ENCODE measurements at places on chromosomes 3 and 15.

GRCh38 chr3:69012800-69013252 lies 658 bp downstream of the EOGT start:
- DNase-seq = no peak

DNA sequence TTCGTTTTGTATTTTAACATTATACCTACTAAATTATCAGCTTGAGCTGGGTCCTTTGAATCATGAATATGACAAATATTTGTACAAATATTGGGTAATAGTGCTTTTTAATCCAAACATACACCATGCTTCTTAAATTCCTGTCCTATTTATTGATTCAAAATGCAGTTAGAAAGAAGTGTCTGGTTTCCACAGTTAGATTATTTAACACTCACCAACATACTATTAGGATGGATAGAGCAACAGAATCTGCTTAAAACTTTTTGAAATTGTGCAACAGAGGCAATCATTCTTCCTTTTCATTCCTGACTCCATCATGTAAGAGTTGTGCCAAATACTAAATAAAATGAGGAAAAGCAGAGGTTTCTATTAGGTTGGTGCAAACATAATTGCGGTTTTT lies 281.2 kb downstream of the LSAMP start:
- no peak for DNase-seq

GRCh38 chr3:43503067-43503728 lies 118.6 kb downstream of the ANO10 start:
- DNase-seq = no peak

DNA sequence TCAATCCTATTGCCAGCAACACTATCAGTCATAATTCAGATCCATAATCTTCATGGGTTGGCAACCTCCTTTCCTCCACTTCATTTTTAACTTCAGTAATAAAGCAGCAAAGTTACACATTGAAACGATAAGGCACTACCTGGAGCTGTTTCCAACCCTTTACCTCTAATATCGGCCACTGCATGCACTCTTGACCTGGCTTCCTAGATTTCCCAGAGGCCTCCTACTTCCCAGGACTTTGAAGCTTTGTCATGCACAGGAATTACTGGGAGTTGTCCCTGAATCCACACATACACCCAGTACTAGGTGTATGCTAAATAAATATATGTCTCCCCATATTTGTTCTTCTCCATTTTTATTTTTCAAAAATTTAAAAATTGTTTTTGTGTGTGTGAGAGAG lies 126.1 kb downstream of the PLD1 start:
- no peak for DNase-seq

DNA sequence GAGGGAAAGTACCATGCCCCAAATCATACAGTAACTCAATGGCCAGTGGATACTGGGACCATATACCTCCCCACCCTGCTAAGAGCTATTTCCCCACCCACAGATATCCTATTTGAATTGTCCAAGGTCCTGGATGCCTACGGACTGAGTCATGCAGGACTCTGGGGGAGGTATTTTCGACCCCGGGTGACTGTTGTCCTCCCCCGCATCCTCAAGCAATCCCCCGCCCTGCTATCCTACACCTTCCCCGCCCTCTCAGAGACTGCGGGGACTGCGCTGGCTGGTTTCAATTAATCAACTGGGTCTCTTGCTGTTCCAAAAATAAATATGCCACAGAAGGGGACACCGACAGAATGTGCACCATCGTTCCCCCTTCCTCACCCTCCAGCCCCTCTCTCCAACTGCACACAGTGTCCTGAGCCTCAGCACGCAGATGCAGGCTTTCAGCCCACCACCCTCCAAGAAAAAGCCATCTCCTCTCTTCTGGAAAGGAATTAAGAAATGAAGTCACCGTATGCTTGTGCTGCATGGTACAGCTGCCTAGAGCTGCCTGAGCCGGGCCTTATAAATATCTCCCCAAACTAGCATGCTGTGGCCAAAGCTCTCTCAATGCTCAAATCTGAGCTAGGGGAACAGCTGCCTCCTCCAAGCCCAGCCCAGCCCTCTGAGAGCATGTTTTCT lies 8.1 kb downstream of the CAV3 start:
- DNase-seq = no peak

GRCh38 chr15:41377978-41378377 lies 24.3 kb downstream of the NDUFAF1 start:
- DNase-seq = no peak

- DNase-seq = no peak
Observed at GRCh38 chr3:43279532-43279931, 6.8 kb upstream of the SNRK start.

GRCh38 chr3:174253196-174253823 lies 605.8 kb upstream of the NAALADL2 start:
- DNase-seq = no peak

- no peak for DNase-seq
Observed at GRCh38 chr3:14410106-14410502, 7.7 kb downstream of the SLC6A6 start.

GRCh38 chr3:197399486-197399885 lies 101.1 kb upstream of the DLG1 start:
- DNase-seq = no peak

- no peak for DNase-seq
Observed at GRCh38 chr3:170632780-170633179, 46.9 kb upstream of the SLC7A14 start.

GRCh38 chr3:32856901-32857507 lies 39.2 kb downstream of the TRIM71 start:
- DNase-seq = no peak

DNA sequence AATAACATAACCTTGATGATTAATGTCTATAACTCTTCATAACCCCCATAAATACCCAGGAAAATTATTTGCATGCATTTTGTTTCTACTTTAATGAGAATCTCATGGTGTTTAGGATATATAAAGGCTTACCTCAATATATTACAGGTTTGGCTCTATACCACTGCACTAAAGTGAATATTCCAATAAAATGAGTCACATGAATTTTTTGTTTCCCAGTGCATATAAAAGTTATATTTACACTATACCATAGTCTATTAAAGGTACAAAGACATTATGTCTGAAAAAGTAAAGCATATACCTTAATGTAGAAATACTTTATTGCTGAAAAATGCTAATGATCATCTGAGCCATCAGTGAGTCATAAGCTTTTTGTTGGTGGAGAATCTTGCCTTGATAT lies 74.7 kb downstream of the SERPINI1 start:
- no peak for DNase-seq

GRCh38 chr3:63909431-63909830 lies 2.8 kb downstream of the SCAANT1 start:
- DNase-seq = no peak

GRCh38 chr3:108528459-108529252 lies 18.3 kb upstream of the MYH15 start:
- no peak for DNase-seq

DNA sequence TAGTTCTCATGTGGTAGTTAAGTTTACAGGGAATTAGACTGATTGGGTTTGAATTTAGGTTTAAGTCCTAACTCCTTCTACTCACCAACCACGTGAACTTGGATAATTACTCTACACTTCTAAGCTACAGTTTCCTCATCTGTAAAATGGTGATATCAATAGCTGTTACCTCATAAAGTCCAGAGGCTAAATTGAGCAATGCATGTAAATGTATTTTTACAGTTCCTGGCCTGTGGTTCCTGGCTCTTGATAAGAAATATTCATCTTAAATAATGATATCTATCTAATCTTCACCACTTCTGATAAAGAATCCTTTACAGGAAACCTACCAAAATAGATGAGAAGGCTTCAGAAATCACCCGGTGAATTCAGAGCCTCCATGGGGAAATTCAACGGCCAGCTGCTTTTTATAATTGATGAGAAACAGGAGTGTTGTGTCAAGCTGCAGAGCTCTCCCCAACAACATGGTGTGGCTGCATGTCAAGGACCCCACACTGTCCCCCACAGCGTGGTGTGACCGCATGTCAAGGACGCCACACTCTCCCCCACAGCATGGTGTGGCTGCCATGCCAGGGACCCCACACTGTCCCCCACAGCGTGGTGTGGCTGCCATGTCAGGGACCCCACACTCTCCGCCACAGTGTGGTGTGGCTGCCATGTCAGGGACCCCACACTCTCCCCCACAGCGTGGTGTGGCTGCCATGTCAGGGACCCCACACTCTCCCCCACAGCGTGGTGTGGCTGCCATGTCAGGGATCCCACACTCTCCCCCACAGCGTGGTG lies 80.8 kb upstream of the PEX5L start:
- no peak for DNase-seq

DNA sequence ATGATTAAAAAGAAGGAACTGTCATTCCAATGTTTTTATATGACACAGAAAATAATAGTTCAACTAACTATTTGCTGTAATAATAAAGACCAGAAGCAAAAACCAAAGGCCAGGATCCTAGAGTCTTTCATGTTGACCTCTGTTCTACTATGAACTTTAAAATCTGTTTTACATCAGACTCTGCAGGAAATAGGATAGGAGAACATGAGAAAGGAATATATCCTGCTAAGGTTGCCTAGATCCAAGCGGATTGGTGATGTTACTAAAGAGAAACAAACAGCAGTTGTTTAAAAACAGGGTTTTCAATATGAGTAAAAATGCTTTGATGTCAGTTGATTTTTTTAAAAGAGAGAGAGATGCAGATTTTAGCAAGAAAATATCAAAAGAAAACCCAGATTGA lies 549.6 kb downstream of the ZIC1 start:
- DNase-seq = no peak

DNA sequence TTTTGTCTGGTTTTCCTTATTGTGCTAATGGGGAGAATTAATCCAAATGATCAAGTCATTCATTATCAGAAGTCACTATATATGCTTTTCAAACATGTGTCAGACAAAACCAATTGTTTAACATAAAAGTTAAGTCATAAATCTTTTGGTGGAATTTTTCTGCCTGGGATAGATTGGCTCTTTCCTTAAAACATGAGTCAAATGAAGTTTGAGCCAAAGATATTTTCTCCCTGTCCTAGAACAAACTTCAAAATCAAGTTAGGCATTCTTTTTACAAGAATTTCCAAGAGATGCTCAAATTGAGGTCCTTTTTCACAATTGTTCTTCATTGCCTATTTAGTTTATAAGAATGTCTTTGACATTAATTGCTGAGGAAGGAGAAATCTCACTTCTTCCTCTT lies 138.3 kb downstream of the UACA start:
- no peak for DNase-seq

GRCh38 chr3:16061491-16061890 lies 113.0 kb upstream of the GALNT15 start:
- DNase-seq = no peak

DNA sequence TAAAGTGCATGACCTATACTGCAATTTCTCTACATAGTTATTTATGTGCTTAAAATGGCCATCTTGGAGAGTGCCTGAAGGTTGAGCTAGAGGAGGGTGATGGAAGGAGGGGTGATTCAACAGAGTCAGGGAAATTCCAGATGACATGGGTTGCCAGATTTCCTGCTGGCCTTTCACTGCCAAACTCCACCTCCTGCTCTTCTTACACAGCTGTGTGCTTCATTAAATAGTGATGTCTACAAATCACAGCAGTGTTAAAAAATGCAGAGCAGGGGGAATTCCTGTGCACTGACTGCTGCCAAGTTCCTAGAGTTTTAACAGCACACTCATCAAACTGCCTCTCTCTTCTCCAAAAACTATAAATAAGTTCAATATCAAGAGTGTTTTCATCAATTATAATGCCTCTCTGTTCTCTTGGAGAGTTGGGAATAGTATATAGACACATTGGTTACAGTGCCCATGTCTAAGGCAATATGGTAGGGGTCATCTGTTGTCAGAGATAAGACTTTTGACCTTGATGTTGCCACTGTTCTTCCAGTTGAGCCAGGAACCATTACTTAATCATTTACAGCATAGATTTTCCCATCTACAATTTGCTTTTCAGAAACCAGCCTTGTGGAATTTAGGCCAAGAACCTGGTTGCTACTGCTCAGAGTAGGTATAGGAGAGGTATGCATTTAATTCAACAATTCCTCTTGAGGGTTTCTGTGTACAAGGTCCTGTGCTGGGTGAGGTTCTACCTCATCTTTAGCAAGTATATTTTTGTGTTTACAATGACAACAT lies 79.6 kb downstream of the TP63 start:
- no peak for DNase-seq

DNA sequence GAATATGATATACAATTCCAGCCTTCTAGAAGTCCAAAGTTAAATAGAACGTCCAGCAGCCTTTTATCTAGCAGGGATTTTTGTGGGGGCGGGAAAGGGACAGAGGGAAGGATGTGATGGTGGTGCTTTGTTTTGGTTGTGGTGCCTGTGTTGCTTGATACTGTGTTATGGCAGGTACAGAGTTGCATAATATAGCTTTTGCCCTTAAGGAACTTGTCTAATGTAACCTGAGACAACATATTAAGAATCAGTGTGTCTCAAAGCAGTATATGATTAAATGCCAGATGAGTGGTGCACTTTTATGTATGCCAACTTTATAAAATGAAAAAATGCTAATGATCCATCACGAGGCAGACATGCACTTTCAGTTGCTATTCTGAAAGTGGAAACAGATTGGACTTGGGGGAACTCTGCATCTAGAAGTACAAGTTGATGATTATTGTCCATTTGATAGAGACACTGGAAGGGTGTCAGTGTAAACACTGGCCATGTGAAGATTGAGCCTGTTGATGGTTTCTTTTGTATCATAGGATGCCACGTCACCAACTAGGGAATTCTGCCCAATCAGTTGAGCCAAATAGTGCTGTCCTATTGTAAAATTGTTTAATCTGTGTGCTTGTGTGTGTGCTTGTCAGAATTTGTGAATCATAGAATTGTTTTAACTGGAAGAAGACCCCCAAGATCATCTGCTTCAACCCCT lies 23.0 kb downstream of the NEO1 start:
- no peak for DNase-seq
